DMS153 (cell line): ENCODE measurements at places on chromosomes 2 and 18.
A peak's percentile ranks its signal among the peaks of the same experiment; 100 is the strongest.

DNA sequence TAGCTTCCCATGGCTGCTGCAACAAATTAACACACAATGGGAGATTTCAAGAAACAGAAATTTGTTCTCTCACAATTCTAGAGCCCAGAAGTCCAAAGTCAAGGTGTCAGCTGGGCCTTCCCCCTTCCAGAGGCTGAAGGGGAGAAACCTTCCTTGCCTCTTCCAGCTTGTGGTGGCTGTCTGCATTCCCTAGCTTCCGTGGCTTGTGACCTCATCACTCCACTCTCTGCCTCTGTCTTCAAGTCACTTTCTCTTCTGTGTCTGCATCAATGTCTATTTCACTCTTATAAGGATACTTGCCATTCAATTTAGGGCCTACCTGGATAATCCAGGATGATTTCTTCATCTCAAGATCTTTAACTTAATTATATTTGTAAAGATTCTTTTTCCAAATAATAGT, 16.8 kb upstream of the SRBD1 start:
- no peak for DNase-seq

DNA sequence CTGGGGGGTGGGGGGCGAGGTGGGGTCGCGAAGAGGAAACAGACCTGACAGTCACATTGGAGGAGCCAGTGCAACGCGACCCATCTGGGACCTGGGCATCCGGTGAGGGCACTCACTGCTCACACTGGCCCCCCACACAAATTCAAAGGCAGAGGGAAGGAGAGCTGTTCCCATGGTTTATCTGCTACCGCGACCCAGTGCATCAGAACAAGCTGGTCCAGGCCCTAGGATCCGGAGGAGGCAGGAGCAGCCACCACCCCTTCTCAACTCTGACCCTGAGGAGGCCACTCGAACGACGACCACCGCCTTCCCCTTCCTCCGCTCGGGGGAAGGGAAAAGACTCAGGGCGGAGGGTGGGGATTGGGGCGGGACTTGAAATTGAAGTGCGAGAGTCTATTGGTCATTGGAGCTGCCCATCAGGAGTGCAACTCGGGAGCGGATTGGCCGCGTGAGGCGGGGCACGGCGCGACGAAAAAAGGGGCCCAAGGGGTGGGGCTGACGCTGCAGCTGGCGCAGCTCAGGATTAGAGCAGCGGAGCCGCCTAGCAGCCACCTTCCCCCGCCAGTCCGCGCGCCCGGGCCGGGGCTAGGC, at the start of gene CDK5R2:
CDK5R2 (plus strand) TSS at position 526 of the 591 bp plus-strand sequence. CDS start 155 bp downstream, outside the sequence.
- DNase-seq: peak; percentile 82

DNA sequence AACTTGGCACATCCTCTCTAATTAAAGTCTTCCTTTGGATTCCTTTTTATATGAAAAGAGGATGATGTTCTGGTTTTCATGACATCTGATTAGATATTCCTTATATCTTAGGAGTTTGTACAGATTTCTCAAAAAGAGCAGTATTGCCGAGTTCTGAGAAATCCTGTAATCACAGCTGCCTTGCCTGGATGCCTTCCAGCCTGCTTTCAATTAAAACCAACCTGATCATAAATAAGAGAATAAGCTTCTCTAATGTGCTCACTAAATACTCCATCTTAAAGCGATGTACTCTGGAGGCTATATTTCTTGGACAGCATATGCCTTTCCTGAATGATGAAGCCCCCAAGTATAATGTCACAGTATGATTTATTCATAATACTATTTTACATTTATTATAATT, 1203.8 kb upstream of the PIK3C3 start:
- DNase-seq: no peak

DNA sequence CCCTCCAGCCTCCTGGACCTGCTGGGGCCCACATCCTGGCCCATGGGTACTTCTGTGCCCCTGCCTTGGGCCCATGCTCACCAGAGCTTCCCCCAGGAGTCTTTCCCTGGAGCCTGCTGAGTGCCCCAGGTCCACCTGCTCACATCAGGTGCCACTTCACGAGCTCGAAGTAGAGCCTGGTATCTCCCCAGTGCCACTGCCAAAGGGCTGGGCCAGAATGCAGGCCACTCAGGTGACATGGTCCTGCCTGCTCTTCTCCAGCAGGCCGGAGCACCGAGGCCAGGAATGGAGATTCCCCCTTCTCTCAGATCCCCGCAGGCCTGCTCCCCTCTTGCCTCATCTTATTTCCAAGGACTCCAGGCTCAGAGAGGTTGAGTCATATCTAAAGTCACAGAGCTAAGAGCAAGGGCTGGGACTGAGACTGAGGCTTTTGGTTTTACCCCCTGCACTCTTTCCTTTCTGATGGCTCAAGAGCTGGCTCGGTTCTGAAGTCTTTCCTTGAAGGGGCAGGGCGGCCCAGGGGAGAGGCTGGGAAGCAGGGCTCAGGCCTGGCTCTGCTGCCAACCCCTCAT, 79.2 kb downstream of the HS1BP3 start:
- no peak for DNase-seq

DNA sequence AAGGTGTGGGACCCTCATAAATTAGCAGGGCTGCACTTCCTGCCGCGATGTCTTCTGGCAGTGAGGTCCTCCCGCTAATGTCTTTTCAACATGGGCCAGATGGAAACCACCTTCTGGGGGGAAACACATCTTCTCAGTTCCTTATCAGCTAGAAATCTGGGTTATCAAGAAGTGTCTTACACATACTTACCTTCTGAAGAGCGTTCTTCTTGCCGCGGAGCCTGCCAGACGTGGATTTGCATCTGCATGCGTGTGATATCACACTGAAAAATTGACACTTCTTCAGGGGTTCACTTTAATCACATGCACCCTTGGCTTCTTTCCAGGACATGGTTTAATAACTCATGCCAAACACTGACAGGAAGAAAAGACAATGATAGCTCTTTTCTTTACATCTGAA, 163.5 kb upstream of the SOX11 start:
- no peak for DNase-seq

GRCh38 chr18:40357536-40357935, 1597.5 kb upstream of the PIK3C3 start:
- DNase-seq: no peak

GRCh38 chr2:160372585-160372984, 121.0 kb downstream of the RBMS1 start:
- DNase-seq: no peak

GRCh38 chr2:226515344-226516055, 284.1 kb downstream of the IRS1 start:
- no peak for DNase-seq

DNA sequence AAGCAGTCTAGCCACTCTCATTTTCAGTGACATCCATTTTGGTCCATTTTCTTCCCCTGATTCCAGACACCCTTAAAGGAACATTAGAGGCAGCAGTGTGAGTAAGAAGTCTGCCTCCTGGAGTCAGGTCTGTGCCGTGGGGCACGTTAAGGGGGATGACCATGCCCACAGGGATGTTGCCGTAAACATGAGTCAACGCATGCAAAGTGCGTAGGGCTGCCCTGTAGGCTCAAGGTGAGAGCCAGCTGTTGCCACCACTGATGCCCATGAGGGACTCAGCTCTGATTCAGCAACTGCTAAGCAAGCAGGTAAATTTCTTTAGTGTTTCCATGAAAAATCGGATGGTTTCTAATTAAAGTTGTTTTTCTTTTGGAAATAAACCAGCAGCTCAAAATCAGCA, 61.4 kb upstream of the TFCP2L1 start:
- DNase-seq: no peak

DNA sequence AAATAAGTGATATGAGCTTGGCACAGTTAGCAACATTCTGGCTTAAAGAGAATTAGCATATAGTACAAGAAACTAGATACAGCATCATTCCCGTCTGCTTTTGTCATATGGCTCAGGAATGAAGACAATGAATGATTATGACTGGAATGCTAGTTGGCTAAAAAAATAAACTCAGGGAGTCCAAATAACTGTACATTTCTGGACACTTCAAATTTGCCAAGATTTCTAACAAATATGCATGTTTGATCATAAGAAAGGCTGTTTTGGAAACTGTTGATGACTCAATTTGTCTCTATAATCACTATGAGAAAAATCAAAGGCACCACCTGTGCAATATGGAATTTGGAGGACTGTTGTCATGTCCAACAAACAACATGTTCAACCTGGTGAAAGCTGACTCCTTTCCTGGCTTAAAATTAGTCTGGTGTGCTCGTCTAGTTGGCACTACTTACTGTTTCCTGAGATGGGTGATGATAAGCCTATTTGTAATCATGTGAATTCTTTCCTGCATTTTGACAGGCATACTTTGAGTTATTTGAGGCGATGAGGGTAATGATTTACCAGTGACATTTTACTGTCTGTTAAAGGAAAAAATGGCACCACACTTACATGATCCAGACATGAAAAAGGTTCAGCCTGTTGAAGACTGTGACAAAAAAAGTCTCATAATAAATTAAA, 133.9 kb upstream of the CDH20 start:
- DNase-seq: no peak

- DNase-seq: peak; percentile 76
These were observed 4.6 kb downstream of the INHA start for GRCh38 chr2:219576505-219577388.

GRCh38 chr18:26071725-26072124, 18.7 kb downstream of the SS18 start:
- DNase-seq: no peak

DNA sequence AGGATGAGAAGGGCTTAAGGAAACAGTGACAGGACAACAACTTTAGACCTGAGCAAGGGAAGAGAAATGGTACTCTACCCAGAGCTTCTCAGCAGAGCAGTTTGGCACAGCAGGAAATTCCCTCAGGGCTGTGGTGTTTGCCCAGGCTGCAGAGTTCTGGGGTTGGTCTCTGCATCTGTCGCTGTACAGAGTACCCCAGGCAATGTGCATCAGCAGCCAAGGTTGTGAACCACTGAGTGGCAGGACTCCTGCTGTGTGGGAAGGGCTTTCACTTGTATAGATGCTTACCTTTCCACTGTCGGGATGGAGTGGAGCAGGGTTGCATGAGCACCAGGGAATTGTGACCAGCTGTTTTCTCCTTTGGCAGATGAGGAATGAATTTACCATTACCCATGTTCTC, 21.2 kb downstream of the STAMBP start:
- peak; percentile 24 for DNase-seq
